ENCODE measurements at places on chromosomes 4 and X.

DNA sequence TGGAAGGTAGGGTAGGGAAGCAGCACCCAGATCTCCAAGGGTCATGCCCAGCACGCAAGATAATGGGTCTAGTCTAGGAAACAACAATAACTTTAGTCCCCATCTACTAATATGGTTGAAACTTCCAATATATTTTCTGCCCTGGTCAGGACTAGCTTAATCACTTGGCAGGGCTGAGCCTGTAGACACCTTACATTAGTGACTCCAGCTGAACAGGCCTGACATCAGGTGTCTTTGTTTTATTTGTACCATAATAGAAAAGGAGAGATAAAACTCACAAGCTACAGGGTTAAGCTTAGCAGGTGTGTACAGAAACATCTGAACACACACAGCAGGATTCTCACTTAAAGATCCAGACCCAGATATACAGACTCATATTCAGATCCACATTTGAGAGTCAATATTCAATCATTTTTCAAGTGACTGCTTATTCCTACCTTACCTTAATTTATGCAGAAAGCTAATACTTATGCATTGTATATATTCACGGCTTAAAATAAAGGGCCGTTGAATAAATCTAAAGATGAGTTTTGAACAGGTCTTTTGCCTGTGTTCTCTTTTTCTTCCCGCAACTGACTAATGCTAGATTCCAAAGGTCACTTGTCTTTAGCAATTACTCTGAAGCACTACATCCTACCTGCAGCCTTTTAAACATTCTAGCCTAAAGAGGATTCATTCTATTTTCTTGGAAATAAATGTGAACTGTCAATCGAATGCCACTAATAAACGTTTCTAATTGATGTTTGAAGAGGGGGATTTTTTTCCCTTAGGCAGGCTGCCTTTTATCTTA lies 745.3 kb downstream of the RPA4 start:
- no peak for DNase-seq

DNA sequence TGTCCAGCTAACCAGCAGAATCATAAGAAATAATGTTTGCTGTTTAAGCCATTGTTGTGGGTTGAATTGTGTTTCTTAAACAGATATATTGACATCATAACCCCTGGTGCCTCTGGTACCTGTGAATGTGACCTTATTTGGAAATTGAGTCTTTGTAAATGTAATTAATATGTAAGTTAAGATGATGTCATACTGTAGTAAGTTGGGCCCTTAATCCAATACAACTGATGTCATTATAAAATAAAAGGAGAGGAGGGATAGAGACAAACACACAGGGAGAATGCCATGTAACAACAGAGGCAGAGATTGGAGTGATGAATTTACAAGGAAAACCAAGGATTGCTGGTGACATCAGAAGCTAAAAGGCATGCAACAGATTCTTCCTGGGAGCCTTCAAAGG lies 141.4 kb downstream of the ZIC3 start:
- DNase-seq = no peak

- no peak for DNase-seq
Observed at GRCh38 chr4:78956975-78957374, 17.7 kb upstream of the PAQR3 start.

- peak; percentile 68 for DNase-seq
Observed at GRCh38 chr4:67700116-67700737, 728 bp downstream of the UBA6 start.

DNA sequence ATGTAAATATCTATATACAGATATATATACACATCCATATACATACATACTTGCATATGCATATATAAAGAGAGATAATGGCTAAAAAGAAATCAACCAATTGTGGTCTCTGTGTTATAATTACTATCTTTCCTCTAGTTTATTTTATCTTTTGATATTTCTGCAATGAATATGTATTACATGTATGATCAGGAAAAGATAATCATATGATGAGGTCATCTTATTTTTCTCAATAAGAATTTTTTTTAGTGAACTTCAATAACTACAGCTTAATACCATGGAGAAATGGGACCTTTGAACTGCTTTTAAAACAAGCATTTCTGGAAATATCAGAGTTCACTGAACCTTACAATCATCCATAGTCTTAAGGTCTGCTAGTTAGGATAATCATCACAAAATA lies 158.0 kb downstream of the HNRNPD start:
- no peak for DNase-seq

- no peak for DNase-seq
Observed at GRCh38 chr4:138894011-138894410, 121.6 kb upstream of the NOCT start.

Measured in NCI-H1092 treated with DMSO at 0.1 percent for 48 hours (cell line).